ENCODE measurements at places on chromosomes 16 and 17.

DNA sequence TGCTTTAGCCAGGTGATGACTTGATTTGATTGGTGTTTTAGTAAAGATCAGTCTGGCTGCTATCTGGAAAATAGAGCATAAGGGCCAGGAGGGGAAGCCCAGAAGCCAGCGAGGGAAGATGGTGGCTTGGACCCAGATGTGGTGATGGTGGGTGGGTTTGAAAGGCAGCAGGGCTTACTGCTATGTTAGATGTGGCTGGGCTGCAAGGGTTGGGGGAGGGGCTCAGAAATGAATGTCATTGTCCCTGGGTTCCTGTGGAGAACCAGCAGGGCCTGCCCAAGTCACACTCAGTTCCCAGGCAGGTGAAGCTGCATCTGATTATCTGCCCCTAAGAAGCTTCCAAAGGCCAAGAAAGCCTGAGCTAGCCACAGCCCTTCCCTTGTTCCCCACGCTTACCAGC is 71.7 kb upstream of the BRD7 start:
- DNase-seq = no peak

GRCh38 chr16:20001856-20002707 is 71.6 kb downstream of the GPR139 start:
- DNase-seq = no peak

DNA sequence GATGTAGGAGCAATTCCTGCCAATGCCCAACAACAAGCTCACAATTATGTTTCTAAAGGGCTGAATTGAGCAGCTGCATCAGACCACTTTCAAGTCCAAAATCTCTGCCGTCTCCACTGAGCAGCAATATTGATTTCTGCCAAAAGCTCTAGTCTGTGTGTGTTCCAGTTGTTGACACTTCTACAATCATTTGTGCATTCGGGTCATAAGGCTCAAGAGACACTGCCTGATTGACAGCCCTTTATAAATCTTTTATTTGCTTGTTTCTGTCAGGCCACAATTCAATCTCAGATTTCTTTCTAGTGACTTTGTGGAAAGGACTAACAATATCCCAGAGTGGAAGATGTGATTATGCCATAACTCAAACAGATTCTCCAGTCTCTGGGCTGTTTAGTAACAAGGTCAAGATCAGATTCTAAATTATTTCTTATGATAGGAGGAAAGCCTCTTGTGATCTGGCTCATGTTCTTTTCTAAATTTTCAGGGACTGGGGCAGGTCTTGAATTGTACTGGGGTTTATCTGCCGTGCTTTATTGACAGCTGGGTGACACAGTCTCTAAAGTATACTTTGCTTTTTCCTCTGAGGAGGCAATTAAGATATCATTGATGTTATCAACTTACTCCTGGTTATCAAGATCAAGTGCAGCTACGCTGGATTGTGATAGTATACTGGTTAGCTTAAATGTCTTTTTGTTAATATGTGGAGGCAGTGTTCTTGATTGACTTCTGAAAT is 377.1 kb downstream of the CNTNAP4 start:
- no peak for DNase-seq

- DNase-seq = no peak
Measured at GRCh38 chr16:27566417-27566816, 16.5 kb downstream of the KATNIP start.

DNA sequence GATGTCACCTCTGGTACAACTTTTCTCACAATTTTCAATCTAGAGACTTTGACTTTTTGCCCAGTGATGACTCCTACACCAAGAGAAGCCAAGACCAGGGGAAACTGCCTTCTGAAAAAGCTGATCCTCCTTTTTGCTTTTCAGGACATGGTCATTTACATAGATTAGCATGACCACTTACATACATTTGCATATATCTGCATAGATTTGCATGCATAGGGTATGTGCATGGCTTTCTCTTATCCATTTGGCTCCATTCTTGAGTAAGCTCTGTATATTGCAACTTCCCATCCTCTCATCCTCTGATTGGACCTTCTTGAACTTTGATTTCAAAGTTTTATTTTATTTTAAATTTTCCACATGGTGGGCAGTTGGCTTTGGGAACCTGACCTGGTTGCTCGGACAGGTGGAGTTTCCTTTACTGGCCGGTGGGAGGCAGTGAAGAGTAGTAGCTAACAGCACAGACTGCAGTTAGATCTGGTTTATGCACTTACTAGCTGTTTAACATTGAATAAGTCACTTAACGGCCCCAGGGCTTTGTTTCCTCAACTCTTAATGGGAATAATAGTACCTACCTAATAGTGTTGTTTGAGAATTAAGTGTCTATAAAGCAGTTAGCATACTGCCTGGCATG is 92.9 kb downstream of the GPR139 start:
- no peak for DNase-seq

GRCh38 chr16:70391881-70392481 is 45.3 kb downstream of the DDX19A start:
- no peak for DNase-seq

DNA sequence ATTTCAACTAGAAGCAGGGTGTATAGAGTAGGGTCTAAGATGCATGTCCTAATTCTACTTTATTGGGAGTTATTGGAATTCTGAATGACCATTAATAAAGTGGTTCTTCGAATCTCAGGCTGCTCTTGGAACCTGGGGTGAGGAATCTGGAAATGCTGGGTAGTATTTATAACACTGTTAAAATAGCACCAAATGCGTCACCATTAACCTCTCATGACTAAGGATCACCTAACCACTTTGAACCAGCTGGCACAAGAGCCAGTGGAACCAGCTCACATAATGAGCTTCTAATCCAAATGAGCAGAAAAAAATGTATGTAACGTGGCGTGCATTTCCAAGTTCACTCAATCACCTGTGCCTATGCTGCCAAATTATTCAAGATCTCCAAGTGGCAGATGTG is 281.7 kb downstream of the GRIN2A start:
- DNase-seq = no peak

DNA sequence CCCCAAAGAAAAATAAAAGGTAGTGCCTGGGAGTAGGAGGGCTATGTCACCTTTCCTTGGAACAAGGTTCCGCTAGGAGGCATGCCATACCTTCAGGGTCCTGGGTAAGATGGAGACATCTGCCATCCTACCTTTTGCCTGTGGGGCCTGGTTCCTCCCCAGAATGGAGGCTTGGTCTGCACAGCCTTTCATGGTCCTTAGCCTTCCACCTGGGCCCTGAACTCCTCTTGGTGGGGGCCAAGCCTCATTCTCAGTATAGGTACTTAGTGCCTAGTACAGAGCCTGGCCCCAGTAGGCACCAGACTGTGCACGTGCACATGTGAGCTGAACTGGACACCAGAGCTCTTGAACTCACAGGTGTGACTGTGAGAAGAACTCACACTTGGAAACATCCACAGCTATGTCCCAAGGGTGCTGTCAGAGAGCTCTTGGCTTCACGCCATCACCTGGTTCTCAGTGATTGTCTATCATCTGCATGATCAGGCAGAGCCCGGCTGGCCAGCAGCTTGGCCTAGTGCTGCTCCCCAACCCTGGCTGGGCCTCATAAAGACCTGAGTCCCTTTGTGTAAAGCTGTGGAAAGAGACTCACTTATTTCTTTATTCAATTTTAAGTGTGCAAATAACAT is 143.2 kb downstream of the SOCS1 start:
- no peak for DNase-seq

GRCh38 chr17:13509527-13509926 is 92.2 kb downstream of the HS3ST3A1 start:
- DNase-seq = no peak

DNA sequence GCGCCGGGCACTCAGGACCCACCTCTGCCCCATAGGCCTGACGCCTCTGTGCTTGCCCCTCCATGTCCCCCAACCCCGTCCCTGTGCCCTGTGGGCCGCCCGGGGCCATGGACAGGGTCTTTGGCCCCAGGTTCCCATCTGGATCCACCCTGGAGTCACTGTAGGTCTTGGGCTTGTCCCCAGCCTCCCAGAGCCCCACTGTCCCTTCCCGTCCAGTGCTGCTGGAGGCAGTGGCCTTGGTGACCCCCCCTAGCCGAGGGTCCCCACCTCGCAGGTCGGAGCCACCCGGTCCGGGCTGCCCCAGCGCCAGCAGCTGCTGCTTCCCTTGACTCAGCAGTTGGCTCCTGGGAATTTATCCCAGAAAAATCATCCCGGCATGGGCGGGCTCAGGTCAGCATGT is 49.3 kb downstream of the ZFPM1 start:
- DNase-seq = no peak

GRCh38 chr16:48479329-48479728 is 94.1 kb upstream of the SIAH1 start:
- no peak for DNase-seq

DNA sequence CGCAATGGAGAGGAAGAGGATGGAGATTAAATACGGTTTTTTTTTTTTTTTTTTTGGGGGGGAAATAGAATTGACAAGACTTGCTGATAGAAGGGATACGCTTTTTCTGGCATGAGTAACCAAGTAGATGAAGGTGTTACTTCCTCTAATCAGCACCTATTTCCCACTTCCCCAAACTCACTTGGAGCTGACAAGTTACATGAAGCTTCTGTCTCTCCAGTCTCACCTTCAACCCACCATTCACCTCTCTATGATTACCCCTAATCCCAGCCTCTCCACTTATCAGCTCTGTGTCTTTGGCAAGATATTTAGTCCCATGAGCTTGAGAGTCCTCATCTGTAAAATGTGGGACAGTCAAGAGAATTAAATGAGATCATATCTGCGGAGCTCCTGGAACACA is 185.9 kb upstream of the HS3ST3A1 start:
- no peak for DNase-seq

DNA sequence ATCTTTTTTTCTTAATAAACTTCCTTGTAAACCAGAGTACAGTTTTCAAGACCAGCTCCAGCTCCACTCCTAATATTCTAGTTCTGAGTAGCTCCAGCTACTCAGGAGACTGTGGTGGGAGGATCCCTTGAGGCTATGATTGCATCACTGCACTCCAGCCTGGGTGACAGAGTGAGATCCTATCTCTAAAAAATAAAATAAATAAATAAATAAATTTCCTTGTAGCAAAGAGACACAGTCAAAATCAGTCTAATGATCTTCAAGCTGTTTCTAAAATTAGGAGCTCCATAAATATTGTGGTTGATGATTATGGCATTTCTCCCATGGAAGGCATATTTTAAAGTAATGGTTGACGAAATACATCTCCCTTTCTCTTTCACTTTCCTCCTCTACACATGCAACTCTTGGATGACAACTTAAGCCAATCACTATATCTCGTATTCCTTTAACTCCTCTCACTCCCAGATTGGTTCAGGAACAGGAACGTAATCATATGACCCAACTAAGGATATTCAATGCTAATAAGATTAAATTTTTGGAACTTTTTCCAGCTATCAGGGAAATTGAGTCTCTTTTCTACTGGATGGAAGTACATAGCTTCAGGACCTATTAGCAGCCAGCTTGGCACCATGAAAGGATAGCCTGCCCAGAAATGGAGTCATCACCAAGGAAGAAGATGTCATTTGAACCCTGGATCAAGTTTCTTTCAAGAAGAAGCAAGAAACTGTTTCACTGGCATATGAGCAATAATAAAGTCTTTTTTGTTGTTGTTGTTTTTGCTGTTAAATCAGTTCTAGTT is 42.1 kb upstream of the TAOK1 start:
- peak; percentile 83 for DNase-seq

DNA sequence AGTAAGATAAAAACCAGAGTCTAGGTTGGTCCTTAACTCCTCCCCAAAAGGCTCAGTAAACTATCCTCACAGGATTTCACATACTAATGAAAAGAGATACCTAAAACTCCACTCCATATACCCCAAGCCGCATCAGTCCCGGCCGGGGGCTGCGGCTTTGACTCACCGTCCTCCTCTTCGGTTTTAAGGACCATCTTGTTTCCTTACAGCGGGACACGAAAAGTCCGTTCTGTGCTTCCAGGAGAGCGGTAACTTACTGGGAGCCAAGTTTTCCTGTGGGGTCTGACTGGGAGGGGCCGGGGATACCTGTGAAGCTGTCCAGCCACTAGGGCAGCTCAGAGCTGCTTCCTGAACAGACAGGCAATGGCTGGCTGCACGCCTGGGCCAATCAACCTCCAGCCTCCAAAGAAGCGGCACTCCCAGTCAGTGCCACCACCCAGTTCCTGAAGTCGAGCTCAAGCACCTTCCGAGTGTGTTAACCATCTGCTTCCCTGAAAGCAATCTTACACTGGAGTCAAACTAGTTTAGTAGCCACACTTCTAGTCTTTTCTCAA is 45.5 kb downstream of the CYTH1 start:
- no peak for DNase-seq

DNA sequence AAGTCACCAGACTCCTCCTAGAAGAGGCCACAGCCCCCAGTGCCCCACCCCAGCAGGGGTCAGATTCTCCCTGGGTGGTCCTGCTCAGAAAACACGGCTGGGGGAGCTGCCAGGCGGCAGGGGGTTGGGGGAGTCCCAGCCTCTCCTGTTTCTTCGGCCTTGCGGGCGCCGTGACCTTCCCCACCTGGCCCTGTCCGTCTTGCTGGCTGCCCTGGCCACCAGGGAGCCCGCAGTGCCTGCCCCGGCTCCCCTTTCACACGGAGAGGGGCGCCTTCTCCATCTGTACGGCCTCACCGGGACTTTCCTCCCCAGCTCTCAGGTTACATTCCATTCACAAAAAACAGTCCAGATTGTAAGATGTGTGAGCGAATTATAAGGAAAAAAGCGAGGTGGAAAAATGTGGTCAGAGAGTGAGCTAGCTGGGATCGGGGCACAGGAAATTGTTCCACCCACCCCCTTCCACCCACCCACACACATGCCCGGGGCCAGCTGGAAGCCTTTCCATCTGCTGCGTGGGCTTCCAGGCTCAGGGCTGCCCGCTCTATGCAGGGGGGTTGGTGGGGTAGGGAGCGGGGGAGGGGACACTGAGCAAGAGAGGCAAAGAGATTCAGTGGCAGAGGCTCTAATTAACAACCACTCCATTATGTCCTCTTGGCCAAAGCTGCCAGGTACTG is 14.6 kb upstream of the CIBAR2 start:
- DNase-seq = no peak

DNA sequence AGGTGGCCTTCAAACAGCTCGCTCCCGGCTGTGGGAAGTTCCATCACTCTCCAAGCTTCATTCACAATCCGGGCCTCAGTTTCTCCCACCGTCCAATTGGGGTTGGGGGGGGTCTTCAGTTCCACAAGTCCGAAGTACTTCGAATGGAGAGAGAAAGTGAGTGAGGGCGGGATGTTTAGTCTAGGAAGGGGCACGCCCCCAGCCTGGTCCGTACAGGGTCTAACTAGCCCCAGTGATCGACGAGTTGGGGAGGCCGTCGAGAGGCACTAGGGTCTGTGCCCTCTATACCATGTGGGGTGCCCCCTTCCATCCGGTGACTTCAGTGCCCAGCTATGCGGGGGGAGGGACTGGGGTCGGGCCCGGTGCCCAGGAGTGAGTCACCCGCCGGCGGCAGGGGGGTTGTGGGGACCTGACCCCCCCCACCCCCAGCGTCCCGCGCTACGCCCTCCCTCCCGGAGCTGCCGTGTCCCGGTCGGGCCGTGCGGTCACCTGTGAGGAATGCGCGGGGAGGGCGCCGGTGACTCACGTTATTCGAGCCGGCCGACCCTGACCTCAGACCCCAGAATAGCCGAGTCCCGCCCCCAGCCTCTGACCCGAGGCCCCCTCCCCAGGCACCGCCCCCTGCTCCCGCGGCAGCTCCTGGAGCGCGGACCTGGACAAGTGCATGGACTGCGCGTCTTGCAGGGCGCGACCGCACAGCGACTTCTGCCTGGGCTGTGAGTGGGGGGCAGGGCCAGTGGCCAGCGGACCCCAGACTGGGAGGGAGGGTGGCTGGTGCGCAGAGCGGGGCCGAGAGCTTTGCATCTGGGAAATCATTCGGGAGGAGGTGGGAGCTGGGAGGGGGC is 658 bp downstream of the TNFRSF12A start:
- no peak for DNase-seq
